ENCODE measurements at places on chromosomes 5 and 9. TPM values are rescaled to one million over a fixed set of nuclear protein-coding genes. Genes with fewer than 3 reads are reported as not detected.
A peak's percentile ranks its signal among the peaks of the same experiment; 100 is the strongest.

DNA sequence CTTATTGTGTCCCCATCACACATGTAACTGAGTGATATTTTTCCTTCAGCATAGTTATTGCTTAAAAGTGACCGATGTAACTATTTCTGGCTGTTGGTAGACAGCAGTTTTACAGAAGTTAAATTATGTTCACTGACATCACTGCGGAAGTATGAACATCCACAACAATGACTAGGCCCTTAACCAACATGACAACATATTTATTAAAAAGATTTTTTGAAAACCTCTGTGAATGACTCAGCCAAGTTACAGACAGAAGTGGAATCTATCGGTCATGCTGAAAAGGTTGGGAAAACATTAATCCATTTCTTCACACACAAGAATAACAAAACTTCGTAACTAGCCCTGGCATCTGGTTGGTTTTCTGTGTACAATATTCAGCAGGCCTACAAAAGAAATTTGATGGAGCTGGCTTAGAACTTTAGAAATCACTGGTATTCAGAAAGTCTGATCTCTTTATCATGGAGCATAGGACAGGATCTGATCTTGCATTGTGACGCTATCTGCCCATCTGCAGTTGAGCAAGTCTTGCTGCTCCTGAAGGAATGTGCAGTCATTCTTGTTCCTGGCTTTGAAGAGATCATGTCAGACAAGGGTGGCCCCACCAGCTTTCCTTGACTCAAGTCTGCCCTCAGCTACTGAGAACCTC, 6.5 kb downstream of the GLIS3 start:
- DNase-seq: no peak

DNA sequence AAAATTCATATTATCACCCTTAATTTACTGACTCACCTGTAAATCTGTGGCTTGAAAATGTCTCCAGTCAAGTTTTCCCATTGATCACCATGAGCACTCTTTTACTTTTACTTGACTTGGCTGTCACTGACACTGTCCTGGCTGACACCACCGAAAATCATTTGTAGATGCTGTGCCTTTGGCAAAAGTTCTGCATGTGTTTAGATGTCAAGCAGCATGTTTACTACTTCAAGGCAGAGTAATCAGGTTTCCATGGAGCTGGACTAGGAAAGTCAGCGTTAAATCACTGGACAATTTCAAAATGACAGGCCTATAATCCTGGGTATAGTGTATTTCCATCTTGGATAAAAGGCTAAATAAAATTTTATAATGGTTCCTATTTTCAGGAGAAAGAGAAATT, 1530.6 kb upstream of the CDH6 start:
- no peak for DNase-seq

DNA sequence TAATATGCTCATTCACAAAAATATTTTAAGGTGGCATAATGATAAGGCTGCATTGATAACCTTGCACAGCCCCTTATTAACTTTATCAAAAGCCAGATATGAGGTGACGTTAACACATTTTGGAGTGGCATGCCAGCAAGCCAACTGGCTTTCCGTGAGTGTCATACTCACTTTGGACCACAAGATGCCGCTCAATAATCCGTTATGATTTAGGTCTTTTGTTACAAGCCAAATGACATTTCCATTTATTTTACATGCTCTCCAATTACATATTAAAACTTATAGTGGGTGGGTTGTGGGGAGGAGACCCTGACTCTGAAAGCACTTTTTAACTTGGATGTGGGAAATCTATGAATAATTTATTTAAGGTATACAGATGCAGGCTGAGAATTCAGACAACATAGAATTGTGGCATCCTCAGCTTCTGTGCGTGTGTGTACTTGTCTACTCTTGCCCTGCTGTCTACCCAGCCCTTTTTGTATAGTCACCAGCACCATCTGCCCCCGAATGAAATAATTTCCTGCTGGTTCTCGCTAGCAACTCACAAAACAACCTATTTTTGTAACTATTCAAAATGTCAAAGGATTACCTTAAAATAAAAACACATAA, 305.1 kb downstream of the PSAT1 start:
- no peak for DNase-seq

- no peak for DNase-seq
These were observed 87.3 kb downstream of the INSYN2B start for GRCh38 chr5:169893010-169893409.

DNA sequence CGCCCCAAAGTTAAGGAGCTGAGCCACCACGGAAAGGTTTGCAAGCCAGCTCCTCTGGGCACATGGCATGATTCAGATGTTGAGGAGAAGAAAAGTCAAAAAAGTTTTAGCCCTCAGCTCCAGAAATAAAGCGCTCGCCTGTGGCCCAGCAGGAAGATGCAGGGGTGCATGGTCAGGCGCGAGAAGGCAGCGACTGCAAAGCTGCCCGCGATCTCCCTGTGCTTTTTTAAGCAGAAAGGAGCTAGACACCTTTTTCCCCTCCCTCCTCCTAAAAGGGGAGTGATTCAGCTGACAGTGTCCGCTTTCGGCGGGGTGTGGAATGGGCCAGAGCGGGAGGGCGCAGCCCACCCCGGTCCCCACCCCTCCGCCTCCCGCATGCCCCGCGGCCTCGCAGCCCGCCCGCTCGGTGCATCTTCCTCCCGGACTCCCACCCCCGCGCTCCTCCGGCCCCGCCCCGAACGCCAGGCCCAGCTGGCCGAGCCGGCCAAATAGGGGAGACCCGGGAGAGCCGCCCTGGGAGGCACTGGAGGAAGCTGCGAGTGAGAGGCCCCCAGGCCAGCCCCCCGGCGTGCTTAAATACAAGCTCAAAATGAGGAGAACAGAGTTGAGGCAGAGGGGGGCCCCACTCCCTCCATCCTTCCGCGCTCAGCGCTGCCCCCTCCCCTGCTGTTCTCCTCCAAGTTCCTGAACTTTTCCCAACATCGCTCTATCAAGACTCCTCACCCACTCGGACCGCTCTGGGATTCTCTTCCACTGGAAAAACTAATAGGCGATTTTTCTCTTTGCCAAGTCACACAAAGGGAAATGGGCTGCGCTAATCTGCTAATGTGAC, at the start of gene ADAMTS12:
Gene ADAMTS12, minus strand, starts transcription at position 203 of the 832 bp plus-strand sequence. Its CDS starts 134 bp downstream, at position 69.
- DNase-seq: peak; percentile 70

- no peak for DNase-seq
These were observed 57.7 kb upstream of the CER1 start for GRCh38 chr9:14780251-14780650.

- peak; percentile 61 for DNase-seq
These were observed 2.1 kb downstream of the CA9 start for GRCh38 chr9:35675732-35676392.

DNA sequence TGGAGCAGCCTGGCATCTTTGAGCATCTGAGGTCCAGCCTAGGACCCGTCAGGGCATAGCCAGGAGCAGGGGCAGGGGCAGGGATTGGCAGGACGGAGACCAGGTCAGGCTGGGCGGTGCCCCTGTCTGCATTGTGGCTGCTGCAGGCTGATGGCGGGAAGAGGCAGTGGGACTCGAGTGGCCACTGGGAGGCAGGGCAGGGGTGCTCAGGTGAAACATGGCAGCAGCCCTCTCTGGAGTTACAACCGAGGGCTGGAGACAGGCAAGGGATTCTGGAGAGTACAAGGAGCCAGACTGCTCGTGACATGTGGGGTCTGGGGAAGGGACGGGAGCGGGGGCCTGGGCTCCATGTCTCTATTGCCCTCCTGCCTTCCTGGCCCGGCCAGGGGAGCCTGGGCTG, 97.4 kb upstream of the RAPGEF1 start:
- peak; percentile 61 for DNase-seq

DNA sequence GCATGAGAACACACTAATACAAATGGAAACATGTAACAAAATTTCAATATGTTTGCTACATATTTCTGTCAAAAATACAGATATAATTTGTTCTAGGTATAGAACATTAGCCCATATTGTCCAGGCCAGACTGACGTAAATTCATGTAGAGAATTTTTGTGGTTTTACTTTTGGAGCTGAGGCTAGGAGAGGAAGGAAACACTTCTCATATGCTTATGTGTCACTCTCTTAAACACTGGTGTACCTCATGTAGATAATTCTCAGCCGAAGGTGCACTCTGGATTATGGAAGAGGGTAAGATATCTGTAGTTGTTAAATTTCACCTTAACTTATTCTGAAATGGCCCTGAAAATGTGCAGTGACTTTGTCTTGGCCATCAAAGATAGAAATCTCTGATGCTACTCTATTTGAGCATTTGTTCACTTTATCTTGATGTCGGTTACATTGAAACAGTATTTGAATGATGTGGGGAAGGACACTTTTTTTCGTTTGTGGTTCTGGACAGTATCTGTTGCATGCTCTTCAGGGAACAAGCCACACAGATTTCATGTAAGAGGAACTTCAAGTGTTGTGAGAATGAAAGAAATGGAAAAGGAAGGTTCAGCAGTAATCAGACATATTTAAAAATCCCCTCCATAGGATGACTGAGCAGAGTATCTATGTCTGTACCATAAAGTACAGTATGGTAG, 202.7 kb downstream of the SPATA31D1 start:
- no peak for DNase-seq

GRCh38 chr5:66223637-66224036, 79.5 kb downstream of the SREK1 start:
- no peak for DNase-seq

DNA sequence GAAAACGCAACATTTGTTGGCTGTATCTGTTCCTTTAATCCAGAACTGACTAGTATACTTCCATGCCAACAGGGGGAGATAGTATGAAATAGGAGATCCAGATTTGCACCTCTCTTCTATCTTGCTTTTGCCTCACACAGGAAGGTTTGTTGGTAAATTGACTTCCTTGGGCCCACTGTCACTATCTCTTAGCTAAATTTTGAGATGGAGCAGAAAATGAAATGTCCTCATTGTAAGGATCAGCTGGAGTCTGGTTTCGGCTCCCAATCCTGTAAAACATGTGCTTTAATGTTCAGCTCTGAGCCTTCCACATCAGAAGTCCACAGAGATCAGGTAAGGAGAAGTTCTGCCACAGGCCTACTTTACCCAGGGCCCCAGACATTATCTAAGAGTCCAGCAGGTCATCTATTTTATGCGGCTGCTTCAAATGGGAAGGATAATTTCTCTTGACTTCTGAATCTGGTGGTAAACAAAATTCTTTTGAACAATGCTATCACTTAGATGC, 176.8 kb downstream of the FER start:
- DNase-seq: no peak

DNA sequence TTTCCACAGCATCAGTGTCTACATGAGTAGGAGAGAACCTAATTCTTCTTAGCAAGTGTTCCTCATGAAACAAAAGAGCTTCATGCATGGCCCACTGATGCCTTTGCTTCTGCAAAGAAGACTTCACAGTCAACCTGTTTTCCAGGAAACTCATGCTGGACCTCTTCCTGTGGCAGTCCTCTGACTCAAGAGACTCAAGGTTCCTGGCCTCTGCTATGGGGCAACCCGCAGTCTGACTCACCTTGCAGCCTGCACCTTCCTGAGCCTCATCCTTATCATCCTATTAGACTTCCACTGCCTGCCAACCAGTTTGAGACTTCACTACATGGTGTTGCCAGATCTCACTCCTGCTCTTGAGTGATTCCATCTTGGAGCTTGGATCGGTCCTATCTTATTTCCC, 17.6 kb upstream of the AGGF1 start:
- DNase-seq: no peak

DNA sequence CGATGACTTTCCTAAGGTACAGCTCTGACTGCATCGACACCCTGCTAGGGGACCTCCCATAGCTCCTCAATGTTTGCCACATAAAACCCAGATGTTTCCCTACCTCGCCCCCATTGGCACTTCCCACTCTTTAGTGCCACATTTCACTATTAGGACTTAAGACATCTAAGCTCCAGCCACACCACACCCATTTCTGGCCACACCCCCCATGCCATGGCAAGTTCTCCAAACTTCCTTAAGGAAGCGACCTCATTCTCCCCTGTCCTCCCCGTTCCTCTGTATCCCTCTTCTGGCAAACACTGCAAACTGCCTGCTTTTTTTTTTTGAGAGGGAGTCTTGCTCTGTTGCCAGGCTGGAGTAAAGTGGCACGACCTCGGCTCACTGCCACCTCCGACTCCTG, 62.9 kb downstream of the USP20 start:
- no peak for DNase-seq

DNA sequence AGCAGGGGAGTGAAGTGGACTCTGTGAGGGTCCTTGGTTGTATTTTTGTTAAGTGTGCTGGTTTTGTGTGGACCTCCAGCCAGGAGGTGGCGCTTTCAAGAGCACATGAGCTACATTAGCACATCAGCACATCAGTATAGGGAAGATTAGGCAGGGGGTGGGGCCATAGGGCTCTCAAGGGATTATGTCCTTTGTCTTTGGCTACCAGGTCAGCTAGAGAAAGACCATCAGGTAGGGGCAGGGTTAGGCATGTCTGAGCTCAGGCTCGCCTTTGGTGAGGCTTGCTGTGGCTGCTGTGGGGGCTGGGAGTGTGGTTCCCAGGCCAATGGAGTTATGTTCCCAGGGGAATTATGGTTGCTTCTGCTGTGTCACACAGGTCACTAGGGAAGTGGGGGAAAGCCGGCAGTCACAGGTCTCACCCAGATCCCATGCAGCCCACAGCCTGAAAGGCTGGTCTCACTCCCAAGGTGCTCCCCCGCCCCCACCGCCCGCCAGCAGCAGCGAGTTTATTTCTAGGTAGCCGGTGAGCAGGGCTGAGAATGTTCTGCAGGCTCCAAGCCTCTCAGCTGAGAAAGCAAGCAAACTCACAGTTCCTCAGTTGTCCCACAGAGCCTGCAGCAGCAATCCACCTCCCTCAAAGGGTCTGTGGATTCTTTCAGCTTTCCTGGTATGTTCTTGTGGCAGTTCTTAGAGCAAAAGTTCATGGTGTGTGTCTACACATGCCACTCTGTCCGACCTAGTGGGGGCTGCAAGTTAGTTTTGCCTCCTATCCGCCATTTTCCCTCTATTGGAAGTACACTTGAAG, 13.7 kb downstream of the OR1J1 start:
- no peak for DNase-seq

DNA sequence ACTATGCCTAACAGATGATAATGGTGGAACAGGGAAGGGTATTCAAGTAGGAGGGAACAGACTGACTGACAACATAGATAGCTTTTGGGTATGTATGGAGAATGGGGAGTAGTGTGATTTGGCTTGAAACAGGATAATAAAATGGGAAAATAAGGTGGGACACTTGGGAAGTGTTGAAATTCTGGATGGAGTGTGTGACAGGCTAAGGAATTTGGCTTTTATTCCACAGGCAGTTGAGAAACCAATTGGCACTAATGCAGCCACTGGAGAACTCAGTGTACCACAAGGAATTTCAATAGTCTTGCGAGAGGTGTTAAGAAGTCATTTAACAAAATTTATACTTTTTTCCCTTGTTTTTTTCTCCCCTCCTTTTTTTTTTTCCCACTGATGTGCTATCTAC, 153.5 kb upstream of the ELAVL2 start:
- DNase-seq: no peak

CYLC2 gene
- not detected for total RNA-seq

FOXD4L5 gene
- not detected for total RNA-seq

Measured in Right ventricle myocardium superior (tissue), 1 donor.